ENCODE measurements at places on chromosomes 12 and 14.

GRCh38 chr12:54136844-54137580 is 51.8 kb downstream of the SMUG1 start:
- DNase-seq, result no peak

DNA sequence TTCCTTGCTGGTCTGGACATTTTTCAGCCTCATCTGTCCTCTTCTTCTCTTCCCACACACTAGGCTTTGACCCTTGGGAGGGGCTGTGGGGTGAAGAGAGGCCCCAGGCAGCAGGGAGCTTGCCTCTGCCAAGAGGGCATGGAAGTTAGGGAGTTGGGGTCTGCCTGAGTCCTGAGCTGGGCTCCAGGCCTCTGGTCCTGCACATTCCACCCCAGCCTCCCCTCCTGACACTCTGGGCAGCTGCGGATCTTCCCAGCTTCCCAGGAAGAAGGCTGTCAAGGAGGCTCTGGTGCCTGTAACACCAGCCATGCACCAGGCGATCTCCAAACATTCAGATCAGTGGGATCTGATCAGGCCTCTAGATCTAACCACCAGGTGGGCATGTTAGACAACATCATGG is 169.1 kb upstream of the PRMT8 start:
- DNase-seq, result no peak

DNA sequence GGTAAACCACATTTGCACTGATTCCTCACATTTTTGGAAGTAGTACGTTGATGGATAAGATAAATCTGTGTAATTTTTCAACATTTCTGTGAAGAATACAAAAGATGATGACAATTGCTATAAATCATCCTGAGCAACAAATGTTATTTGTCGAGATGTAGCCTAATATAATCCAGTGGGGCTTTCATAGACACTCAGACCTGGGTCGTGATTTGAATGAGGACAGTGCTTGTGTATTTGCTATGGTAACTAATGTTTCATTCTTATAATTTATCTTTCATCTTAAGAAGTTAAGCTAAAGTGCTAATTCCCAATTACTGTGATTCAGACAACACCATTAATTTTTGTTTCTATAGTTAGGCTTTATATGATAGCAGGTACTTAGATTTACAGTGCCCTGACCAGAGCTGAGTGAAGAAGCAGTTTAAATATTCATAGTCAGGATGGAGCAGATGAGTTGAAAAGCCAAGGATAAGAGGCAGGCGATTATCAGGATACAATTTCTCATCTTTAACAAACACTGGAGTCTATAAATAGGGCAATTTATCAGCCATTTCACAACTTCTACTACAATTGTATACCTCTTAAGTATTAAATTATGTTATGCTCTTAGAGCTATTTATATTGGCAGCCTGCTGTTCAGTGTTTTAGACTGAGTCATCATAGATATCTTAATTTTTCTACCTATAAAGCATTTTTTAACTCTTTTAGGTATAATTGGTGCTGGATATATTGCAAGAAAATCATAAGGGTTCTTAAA is 359.9 kb downstream of the TRHDE start:
- DNase-seq, result no peak

DNA sequence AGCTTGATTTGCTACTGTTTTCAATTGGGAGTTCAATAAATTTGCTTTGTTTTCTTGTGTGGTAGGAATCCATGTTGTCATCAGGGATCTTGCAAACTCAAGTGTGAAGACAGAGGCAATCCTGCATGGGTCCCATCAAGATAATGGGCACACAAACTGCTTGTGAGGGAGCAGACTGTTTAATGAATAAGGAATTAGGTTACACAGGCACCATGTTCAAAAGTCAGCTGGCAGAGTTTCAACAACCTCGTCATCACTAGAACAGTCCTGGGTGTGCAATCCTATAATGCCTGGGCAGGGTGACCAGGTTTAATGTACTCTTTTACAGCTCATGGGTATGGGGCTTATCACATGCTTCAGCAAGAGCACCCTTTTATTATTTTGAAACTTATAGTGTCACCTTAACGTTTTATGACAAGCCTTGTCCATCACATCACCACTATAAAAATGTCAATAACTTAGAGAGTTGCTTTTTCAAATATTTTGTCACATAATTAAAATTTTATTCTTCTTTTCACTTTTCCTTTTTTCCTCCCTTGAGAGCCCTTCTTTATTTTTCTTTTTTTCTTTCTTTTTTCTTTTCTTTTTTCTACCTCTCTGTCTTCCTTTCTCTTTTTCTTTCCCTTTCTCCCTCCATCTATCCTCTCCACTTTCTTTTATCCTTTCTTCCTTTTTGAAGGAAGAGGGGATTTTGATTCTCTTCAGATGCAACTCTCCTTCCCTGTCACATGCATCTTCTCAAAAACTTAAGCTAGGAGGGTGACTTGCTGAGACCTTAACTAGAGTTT is 252.2 kb upstream of the ATP2B1 start:
- no peak for DNase-seq

DNA sequence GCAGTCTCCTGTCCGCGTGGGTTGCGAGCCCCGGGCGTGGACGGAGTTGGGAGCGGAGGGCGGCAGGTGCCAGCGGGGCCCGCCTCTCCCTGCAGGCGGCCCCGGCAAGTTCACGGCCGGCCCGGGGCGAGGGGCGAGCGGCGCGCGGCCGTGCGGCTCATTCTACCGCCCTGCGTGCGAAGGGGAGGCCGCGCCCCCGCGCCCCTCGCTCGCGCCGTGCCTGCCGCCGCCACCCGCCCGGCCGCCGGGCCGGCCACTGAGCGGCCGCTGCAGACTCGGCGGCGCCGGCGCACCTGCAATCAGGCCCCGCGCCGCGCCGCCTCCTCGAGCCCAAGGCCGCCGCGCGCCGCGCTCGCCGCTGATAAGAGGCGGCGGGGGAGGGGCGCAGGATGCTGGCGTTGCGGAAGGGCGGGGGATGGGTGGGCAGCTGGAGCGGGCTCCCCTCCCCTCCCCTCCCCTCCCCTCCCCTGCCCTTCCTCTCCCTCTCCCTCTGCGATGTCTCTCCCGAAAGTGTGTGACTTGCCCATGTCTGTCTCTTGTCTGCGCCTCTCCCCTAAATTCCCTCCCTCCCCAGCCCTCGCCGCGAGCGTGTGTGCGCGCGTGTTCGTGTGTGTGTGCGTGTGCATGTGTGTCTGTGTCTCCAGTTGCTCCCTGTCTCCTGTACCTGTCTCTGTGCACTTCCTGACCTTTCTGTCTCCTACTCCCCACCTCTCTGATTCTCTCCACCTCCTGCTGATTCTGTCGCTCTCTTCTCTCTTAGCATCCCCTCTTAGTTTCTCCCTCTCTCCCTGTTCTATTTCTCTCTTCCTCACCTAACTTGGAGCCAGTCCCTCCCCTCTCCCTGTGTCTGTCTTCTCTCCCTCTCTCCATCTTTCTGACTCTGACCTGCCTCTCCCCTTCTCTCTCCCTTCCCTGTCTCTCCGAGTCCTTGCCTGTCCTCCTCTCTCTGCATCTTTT is 768.1 kb upstream of the TBX3 start:
- DNase-seq, result no peak

GRCh38 chr14:25837551-25837965 is 760.3 kb downstream of the NOVA1 start:
- no peak for DNase-seq

GRCh38 chr14:105486974-105487448 is 325 bp downstream of the CRIP1 start:
- DNase-seq, result peak; percentile 48

DNA sequence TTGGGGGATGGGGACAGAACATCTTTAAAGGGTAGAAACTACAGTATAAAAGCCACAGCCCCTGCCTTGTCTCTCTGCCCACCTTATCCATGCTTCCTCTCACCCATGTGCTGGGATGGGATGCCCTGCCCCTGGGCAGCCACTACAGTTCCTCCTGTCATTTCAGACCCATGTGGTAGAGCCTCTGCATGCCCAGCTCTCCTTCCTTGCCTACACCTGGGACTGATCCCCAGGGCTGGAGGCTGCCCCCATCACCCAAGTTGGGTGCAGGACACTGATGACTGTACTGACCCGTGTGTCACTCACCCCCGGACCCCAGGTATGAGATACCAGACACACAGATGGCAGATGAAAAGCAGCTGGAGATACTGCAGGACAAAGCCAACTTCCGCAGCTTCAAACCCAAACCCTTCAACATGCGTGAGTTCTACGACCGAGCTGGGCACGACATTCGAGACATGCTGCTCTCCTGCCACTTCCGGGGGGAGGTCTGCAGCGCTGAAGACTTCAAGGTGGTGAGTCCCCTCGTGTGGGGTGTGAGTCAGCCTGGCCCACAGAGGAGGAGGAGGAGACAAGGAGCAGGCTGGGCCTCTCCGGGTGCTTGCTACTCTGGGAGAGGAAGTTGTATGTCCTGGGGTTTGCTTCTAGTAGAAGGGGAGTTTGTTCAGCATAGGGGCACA is 2.2 kb downstream of the ASIC1 start:
- DNase-seq, result peak; percentile 58

- no peak for DNase-seq
These were observed 92.9 kb downstream of the FAR2 start for GRCh38 chr12:29241821-29242591.

DNA sequence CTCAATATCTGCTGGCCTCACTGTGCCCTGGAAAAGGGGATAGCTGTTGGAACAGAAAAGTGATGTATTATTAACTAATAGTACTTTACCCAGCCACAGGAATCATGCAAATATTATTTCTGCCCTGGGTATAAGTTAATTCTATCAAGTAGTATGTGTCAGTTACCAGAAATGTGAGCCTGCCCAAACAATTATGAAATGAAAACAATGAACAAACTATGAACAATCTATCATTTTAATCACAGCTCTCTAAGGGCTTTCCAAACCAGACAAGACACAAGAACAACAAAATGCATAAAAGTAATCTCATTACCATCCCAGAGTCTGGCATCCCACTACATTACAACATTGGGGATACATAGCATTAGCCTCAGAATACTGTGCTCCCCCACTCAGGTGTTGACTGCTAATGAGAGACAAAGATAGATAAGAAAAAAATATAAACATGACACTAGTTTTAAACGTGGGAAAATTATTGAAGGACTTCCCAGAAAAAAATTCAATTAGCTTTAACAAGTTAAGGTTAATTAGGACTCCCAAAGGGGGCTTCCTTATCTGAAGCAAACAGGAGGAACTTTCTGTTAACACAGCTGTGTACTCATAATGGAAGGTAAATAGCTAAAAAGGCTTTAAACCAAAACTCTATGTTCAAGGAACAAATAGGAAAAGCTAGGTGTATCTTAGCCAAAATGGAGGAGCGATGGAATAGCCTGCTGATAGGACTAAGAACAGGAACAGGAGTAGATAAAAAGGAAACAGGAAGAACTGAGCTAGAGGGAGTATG is 3.3 kb downstream of the DCAF5 start:
- no peak for DNase-seq

GRCh38 chr14:52279408-52279807 is 11.9 kb downstream of the PTGDR start:
- DNase-seq, result no peak

All from activated naive CD4-positive, alpha-beta T cell treated with anti-CD3 and anti-CD28 coated beads, Interleukin-2, amount 50 U/mL, for 16 hours (primary cell).